ENCODE measurements at places on chromosomes 7 and 10.

- DNase-seq: no peak
Measured at GRCh38 chr7:118202061-118202460, 18.1 kb downstream of the LSM8 start.

DNA sequence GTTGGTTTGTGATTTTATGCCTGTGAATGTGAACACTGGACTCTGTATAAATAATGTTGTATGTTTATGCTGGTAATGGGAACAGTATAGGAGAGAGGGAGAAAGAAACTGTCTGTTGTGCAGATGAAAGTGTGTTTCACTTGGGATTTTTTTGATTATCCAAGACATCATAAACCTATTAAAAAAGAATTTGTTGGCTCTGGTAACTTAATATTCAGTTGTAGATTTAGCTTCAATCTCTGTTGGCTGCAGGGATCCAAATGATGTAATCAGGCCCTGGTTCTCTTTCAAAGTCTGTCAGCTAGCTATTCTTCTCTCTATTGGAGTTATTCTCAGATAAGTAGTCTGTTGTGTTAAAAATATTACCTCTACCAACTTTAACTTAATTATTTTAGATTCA lies 168.8 kb upstream of the RHOBTB1 start:
- DNase-seq: no peak

GRCh38 chr7:54060643-54061042 lies 481.5 kb upstream of the VSTM2A start:
- no peak for DNase-seq

DNA sequence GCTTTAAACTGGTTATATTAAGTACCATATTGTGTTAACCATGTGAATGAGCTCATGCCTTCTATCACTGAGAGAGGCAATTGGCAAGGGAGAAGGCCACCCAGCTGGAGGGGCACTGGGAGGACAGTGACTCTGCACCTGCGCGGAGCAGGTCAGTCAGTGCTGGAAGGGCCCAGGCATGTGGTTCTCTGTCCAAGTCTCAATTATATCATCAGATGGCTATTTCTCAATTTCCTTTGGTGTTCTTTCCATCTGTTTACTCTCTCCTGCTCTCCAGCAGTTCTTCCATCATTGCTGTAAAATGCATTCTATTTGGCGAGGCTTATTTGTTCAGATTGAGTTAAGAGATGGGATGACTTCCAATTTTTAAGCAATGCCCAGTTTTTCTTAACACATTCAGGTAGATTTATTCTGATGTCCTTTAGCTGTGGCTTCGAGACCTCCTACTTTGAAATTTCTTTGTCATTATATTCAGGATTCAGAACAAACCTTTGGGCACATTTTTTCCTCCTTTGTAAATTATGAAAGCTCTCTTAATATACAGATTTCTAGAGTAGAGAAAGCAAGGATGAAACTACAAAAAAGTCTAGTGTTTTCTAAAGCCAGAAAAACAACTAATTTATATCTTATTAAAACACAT lies 159.3 kb downstream of the BMPER start:
- no peak for DNase-seq

- no peak for DNase-seq
Measured at GRCh38 chr10:120971671-120972070, 120.5 kb downstream of the WDR11 start.
